Stimulated activated CD4-positive, alpha-beta T cell treated with anti-CD3 and anti-CD28 coated beads, TNF-alpha, amount 100 ng/mL, for 1 hour (primary cell): ENCODE measurements at places on chromosomes 5 and 9.
A peak's percentile ranks its signal among the peaks of the same experiment; 100 is the strongest.

DNA sequence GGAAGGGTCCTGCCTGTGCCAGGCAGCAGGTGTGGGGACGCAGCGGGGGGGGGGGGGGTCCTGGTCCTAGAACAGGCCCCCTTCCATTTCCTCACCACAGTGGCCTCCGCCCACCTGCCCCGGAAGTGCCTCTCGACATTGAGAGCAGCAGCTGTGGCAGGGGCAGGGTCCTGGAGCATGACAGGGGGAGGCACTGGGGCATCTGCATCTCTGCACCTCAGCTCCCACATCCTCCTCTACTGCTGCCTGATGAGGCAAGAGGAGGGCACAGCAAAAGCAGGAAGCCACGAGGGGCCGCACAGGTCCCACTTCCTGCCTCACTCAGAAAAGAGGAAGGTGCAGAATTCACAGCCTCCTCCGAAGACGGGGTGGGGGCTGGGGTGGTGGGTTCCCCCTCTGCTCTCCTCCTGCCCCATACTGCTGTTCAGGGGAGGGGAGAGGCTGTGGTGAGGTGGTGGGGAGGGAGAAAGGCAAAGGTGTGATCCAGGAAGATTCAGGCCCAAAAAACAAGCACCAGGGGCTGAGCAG is 14.8 kb downstream of the AKNA start:
- peak; percentile 64 for DNase-seq

GRCh38 chr5:95669985-95670384 is 12.8 kb downstream of the SPATA9 start:
- DNase-seq = no peak

- no peak for DNase-seq
These were observed 26.8 kb downstream of the FAXDC2 start for GRCh38 chr5:154823605-154824004.

DNA sequence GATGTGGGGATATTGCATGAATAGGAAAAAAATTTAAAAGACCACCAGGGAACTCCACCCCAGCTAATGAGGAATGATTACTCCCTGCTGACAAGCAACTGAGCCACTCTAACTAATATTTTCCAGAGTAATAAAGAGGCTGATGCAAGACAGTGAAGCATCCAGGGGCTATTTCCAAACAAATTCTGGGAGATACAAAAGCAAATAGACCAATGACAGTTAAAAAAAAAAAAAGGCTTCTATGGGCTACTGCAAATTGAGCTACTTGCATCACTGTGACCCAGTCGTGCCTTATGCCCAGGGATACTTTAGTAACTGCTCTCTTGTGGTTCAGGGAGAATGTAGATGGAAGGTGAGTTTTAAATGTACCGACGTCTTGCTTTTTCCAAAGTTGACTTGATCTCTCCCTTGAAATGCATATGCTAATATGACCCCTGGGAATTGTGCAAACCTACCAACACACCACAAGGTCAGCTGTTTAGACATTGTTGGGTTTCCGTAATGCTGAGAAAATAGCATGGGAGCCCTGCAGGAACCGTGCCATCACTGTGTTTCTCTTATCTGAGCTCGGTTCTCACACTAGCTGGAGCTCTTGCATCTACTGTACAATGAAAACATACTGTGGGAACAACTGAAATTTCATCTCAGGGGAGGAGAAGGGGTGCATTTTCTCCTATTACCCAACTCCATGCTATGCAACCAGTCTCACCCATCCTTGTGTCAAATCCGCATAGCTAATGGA is 250.6 kb upstream of the MAP3K1 start:
- DNase-seq = no peak

DNA sequence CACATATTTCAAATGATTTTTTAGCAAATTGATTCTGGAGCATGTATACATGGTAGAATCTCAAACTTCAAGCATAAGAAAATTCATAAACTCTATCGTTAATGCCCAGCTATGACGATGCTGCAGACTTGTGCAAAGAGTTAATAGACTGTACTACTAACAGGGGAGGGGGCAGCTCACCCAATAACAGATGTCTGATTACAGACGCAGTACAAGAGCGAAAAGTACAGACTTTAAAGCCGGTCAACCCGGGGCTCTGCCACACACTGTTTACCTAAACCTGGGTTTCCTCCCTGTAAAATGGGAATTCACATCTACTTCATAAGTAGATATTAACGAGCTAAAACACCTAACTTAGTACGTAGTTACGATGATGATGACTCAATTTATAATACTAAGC is 651 bp downstream of the TRIM23 start:
- no peak for DNase-seq

DNA sequence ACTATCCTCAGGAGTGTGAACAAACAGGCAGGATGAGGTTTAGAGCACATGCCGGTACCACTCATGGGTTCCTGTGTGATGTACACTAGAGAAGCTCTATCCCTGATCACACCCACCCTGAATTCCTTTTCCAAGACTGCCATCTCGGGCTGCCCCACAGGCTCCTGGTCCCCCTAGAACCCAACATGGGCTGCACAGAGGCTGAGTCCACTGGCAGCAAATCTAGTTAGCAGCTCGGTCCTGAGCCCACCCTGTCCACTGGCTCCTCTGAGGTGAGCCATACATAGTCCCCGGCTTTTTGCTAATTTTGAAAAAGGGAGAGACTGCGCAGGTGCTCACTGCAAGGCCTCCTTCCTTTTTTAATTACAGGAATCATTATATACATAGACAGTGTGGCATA is 227.0 kb downstream of the FSTL4 start:
- no peak for DNase-seq

DNA sequence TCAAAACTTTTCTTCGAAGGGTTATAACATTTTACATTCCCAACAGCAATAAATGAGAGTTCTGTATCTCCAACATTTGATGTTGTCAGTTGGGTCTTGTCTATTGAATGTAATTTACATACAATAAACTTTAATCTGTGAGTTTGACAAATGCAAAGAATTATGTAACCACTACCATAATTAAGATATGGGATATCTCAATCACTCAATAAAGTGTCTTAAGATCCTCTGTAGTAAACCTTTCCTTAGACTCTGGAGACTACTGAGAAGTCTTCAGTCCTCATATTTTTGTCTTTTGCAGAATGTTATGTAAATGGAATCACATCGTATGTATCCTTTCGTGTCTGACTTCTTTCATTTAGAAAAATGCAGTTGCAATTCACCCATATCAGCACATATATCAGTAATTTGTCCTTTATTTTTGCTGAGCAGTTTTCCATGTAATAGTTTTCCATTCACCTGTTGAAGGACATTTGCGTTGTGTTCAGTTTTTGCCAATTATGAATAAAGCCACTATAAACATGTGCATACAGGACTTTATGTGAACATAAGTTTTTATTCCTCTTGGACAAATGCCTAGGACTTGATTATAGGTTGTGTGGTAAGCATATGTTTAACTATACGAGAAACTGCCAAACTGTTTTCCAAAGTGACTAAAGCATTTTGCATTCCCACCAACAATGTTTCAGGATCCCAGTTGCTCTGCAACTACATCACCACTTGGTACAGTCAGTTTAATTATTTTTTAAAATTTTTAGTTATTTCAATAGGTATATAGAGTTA is 784.6 kb upstream of the ZNF608 start:
- no peak for DNase-seq

GRCh38 chr9:129208207-129209032 is 30.4 kb upstream of the IER5L start:
- DNase-seq = no peak

- DNase-seq = no peak
These were observed 1182.3 kb downstream of the EFNA5 start for GRCh38 chr5:106488407-106488806.

GRCh38 chr9:137811283-137811870 is 66.2 kb upstream of the CACNA1B start:
- DNase-seq = no peak

DNA sequence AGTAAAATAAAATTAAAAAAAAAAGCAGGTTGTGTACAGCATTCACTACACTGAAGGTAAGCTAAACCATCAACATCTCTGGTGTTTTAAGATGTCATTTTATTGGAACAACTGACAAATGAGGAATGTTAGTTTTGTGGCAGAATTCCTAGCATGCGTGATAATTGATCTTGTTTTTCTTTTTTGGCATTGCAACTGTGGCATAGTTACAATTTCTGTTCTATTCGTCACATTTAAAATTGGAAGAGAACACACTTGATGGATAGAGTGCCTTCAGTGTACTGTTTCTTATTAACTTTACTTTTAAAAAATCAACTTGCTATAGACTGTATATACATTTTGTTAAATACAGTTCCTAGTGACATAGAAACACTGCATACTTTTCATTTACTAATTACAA is 43.6 kb upstream of the TNFSF15 start:
- DNase-seq = no peak

- DNase-seq = no peak
These were observed 46.1 kb downstream of the MVB12B start for GRCh38 chr9:126372716-126373115.

GRCh38 chr5:118156181-118156580 is 832.2 kb downstream of the DTWD2 start:
- no peak for DNase-seq

GRCh38 chr5:158848634-158849033 is 251.1 kb downstream of the EBF1 start:
- no peak for DNase-seq

- DNase-seq = no peak
These were observed 27.6 kb upstream of the CDKN2AIPNL start for GRCh38 chr5:134439210-134439654.

DNA sequence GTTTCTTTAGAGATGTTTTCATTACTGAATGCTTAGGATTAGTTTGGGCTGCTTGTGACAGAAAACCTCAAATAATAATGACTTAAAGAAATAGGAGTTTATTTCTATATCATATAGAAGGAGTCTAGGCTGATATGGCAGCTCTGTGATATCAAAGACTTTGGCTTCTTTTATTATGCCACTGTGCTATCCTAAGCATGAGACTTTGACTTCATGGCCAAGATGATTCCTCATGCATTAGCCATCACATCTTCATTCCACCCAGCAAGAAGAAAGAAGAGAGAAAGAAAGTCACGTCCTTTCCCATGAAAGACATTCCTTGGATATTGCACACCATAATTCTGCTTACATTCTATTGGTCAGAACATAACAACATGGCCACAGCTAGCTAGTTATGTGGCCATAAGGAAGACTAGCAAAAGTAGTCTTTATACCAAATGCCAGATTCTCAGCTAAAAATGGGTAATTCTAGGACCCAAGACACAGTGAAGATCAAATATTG is 76.2 kb downstream of the DAPK1 start:
- no peak for DNase-seq

DNA sequence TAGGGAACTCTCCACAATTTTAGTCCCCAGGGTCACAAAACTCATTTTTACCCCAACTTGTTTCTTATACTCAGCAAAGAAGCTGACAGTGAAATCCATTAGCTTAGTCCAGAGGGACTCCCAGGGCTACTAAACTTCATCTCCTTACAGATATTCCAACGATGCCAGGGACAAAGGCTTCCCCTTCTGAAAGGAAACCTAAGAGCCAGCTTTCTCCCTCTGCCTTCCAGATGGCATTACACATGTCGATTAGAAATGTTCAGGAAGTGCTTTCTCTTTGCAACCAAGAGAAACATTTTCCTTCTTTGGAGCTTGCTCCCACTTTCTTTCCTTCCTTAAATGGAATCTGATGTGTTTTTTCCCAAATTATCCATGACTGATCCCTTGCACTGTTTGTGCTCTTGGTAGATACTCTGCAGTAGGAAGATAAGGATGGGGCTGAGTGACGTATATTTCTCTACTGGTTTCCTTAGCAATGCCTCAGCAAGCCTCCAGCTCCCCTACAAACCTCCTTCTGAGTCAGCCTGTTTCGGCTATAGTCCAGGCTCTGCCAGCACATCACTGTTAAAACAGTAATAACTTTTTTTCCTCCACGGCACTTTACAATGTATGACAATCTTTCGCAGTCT is 43.0 kb upstream of the HTR4 start:
- no peak for DNase-seq

DNA sequence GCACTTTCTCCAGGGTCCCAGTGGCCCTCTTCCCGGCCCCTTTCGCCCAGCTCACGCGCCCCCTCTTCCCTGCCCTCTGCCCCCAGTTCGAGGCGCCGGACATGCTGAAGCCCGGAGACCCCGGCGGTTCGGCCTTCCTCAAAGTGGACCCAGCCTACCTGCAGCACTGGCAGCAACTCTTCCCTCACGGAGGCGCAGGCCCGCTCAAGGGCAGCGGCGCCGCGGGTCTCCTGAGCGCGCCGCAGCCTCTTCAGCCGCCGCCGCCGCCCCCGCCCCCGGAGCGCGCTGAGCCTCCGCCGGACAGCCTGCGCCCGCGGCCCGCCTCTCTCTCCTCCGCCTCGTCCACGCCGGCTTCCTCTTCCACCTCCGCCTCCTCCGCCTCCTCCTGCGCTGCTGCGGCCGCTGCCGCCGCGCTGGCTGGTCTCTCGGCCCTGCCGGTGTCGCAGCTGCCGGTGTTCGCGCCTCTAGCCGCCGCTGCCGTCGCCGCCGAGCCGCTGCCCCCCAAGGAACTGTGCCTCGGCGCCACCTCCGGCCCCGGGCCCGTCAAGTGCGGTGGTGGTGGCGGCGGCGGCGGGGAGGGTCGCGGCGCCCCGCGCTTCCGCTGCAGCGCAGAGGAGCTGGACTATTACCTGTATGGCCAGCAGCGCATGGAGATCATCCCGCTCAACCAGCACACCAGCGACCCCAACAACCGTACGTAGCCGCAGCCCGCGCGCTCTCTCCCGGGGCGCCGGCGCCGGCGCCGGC is 1.0 kb downstream of the PRDM6 start:
- no peak for DNase-seq

- no peak for DNase-seq
These were observed 70.3 kb downstream of the RIGI start for GRCh38 chr9:32455738-32456137.

DNA sequence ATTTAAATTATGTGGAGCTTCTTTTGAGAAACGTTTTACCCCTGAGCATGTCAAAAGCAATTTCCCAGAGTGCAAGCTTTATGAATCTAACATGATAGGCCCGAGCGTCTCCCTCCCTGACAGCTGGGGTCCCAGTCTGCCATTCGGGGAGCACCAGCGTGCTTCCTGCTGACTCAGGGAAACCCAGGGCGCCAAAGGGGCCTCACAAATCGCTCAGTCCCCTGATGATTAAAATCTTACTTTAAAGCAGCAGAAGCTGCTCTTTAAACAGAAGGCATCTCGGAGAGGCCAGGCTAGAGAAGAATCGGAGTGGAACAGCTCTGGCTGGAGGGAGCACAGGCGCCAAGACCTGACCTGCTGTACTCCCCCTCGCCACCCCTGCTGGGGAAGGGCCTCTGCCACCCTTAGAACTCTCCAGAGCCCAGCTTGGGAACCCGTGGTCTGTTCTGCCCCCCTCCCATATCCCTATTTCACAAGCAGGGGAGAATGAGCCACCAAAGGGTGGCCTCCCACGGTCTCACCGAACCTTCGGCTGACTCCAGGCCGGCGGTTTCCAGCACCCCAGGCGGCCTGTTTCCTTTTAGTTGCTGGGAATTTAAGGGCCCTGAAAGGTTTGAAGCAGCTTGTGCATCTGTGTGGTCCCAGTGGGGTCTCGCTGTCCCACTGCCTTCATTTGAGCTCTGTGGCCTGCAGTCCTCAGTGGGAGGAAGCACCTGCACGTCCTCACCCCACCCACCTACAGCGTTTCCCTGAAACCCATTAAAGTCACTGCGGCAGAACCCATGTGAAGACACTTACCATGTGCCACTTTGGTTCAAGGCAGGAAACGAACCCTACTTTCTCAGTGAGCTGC is 147.6 kb downstream of the COL23A1 start:
- DNase-seq = no peak

- DNase-seq = no peak
These were observed 94.8 kb downstream of the RCL1 start for GRCh38 chr9:4887556-4887955.

- DNase-seq = no peak
These were observed 492 bp downstream of the ATG12 start for GRCh38 chr5:115840873-115841272.

- DNase-seq = no peak
These were observed 547.2 kb downstream of the IRX1 start for GRCh38 chr5:4142842-4143241.
